ENCODE measurements at places on chromosomes 12 and 14.

GRCh38 chr12:68067762-68068376 is 78.6 kb downstream of the IFNG-AS1 start:
- peak; percentile 6 for DNase-seq

DNA sequence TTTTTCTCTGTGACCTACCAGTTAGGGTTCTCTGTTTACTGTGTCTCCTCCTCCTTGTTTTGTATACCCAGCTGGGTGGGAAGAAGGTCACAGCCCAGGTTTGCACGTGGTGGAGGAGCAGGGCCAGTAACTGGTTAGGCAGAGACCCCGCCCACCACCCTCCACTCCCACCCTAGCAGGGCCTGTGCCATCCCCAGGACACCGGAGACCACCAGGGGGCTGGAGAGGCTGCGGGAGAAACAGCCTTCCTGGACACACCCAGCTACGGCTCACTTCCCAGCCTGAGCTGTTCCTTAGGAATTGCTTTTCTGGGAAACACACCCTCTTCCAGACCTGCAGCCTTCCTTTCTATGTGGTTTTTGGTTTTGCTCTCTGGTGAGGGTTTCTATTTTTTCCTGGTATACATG is 21.1 kb downstream of the BDKRB2 start:
- DNase-seq, result no peak

DNA sequence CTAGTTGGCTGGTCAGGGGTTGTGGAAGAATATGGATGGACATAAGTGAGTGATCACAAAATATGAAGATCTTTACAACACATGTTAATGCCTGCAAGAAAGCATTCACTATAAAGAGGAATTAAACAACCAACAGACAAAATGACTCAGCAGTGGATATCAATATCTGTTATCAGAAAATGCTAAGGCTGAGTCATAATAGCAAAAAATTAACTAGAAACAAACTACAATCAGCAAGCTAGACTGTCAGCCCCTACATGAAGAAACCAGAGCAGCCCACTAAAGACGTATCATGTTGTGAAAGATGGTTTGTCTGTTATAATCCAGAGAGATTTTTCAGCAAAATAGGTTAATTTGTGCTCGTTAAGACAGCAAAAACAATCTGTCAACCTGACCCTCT is 472.9 kb downstream of the NELL2 start:
- no peak for DNase-seq

- no peak for DNase-seq
Observed at GRCh38 chr12:105882404-105882803, 256.4 kb downstream of the NUAK1 start.

GRCh38 chr14:102593825-102594137 is 1.3 kb downstream of the RCOR1 start:
- no peak for DNase-seq
